ENCODE measurements at places on chromosomes 16 and 17.
A peak's percentile ranks its signal among the peaks of the same experiment; 100 is the strongest.

GRCh38 chr16:65283181-65283651 is 161.4 kb upstream of the CDH11 start:
- no peak for DNase-seq

- DNase-seq: no peak
These were observed 4.7 kb upstream of the P2RX1 start for GRCh38 chr17:3921006-3921405.

GRCh38 chr16:85642762-85643358 is 29.7 kb downstream of the GSE1 start:
- DNase-seq: no peak

DNA sequence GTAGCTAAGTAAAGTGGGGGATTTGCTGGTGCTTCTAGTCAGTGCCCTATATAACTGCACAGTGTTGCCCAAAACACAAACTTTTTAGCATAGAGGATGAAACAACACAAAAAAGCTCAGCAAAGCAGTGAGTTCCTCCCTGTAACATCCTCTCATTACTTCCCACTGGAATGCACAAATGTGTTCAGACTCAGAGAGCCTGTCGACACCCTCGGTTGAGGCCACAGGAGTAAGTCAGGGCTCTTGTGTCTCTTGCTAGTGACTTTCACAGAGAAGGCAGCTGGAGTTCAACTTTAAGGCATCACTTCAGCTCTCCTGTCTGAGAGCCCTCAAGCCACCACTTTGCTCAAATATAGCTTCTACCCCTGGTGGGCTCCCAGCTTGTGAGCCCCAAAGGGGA is 107.2 kb upstream of the NETO2 start:
- no peak for DNase-seq

GRCh38 chr16:18983565-18984434 is at the start of gene TMC7:
Gene TMC7, plus strand, starts transcription at chr16:18983934. Its CDS starts 130 bp downstream, at chr16:18984064.
- DNase-seq: peak; percentile 94

- no peak for DNase-seq
These were observed 5.1 kb upstream of the ADCY7 start for GRCh38 chr16:50261160-50261706.

GRCh38 chr17:36849871-36850348 is 87.4 kb upstream of the LHX1 start:
- no peak for DNase-seq

GRCh38 chr17:63446753-63447470 is 806 bp upstream of the CYB561 start:
- peak; percentile 85 for DNase-seq

GRCh38 chr16:73154063-73154870 is 106.3 kb upstream of the ZFHX3 start:
- no peak for DNase-seq

DNA sequence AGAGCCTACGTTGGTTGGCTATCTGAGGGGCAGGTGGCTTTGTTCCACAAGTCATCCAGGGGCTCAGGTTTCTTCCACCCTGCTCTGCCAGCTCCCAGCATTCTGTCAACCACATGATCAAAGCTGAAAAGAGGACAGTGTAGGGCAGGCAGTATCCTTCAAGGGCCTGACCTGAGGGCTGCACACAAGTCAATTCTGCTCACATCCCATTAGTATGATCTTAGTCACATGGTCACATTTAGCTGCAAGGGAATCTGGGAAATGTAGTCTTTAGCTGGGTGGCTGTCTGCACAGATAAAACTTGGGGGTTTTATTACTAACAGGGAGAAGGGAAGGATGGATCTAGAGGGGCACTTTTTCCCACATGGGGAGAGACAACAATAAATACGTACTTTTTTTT is 97.3 kb downstream of the SALL1 start:
- DNase-seq: no peak

DNA sequence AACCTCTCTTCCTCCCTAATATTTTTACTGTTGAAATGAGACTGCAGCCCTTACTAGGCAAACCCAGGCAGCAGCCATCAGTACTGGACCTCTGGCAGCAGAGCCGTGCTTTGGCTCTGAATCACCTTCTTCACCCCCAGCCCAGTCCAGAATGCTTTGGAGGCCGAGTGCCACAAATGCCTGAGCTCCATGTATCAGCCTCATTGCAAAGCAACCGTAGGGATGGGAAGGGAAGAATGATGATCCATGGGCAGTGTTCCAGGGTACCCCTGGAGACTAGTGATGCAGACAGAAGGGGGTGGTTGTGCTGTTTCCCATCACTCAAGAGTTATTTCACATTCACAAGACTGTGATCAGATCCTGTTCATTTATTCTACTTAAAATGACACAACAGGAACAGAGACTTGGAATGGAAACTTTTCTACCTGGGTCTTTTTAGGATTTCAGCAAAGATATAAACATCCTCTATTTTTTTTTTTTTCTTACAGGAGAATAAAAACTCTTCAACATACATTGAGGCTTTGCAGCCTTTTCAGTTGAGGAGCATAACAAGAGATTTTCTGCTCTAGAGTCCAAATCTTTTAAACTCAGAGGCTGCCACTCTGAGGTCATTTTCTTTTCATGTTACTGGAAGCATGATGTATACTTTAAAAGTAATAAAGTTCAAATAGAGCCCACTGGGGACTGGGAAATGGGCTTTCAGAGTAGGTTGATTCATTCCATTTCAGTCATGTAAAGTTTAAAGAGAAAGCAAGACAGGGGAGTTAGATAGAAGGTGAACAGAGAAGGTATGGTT is 138.3 kb downstream of the KCNJ2 start:
- DNase-seq: no peak

- DNase-seq: no peak
These were observed 19.1 kb upstream of the RASD1 start for GRCh38 chr17:17514993-17515933.

- DNase-seq: peak; percentile 60
These were observed 25.8 kb downstream of the USP10 start for GRCh38 chr16:84725481-84726078.

DNA sequence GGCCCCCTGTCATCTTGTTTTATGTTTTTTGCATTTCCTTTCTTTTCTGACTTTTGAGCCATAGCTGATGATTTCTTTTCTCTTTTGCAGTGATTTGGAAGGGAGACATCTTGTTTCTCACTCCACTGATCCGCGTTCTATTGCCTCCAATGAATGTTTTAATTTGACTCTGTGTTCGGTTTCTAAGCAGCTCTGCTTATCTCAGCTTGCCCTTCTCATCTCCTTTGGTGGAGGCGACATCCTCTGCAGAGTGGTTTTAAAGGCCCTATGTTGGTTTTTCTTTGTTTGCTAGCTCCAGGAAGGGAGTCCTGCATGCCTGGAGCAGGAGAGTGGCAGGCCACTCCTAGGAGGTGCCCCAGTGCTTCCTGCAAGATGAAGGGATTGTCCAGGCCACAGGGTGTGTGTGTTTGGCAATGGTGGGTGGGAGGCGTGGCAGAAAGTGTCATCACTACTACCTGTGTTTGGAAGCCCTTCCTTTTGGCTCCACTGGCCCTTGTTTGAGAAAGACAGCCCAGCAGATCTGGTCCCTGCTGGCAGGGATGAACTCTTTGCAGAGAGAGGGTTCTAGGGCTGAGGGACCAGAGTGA is 13.6 kb downstream of the SMPD3 start:
- DNase-seq: peak; percentile 56

GRCh38 chr17:42844761-42845555 is 578 bp downstream of the AOC2 start:
- no peak for DNase-seq

Measured in PC-9 (cell line).